ENCODE measurements at places on chromosomes 2 and 18.

DNA sequence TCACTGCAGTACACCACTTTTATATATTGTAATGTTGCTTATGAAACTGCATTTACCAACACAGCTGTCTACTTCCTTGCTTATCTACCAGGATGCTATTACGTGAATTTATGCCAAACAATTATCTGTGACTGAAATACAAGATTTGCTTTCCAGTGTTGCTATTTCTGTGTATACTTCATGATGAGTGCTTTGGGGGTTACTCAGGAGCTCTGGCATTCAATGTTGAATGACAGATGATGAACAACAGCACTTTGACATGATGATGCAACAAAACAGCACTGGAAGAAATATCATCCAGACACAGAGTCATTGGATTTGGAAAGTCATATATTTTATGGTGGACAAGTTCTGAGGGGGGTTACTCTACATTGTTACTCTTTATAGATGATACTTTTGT is 125.8 kb downstream of the NETO1 start:
- DNase-seq: no peak

DNA sequence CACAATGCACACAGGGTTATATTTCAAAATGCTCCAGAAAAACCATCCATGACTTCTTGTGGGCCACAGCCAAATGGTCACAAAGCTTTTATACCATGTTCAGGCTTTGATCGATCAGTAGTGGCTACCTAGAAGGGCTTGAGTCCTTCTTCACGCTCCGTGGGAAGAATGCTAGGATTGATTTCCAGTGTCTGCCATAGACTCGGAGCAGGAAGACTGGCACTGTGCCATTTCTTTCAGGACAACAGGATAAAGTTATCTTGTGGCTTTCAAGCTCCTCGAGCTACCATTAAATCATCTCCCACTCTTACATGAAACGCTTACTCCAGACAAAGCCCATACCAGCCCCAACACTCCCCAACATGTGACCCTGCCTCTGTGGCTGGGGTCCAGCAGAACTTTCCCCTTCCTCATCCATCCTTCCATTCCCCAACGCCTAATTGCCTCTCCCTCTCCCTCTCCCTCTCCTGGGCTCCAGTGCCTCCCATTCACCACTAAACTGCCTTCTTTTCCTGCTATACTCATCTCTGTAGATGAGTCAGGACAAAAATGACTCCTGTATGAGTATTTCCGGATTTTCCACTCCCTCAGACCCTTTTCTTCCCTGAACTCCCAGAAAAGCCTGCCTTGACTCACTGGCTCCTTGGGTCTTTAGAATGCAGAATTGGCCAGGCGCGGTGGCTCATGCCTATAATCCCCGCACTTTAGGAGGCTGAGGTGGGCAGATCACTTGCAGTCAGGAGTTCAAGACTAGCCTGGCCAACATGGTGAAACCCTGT is 40.9 kb downstream of the ADD2 start:
- no peak for DNase-seq

- DNase-seq: no peak
Observed at GRCh38 chr2:241948901-241949735, 79.6 kb downstream of the RTP5 start.

DNA sequence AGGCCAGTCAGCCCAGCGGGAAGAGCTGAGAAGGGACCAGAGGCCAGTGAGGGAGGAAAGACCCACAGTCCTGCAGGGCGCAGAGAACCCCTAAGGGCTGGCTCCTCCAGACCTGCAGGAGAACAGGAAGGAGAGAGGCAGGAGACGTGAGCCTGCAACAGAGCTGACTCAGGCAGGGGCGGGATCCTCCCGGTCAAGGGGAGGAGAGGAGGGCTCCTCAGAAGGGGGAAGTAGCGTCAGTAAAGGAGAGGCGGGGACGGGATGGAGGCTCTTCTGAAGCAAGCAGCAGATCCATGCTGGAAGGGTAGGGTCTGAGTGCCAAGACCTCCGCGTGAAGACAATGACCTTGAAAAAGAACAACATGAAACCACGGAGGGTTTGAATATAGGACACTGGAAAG is 50.8 kb downstream of the TRABD2A start:
- no peak for DNase-seq

GRCh38 chr18:28127228-28127627 is 49.7 kb downstream of the CDH2 start:
- DNase-seq: no peak

- no peak for DNase-seq
Observed at GRCh38 chr2:21195326-21195725, 71.6 kb downstream of the TDRD15 start.

GRCh38 chr2:54673501-54673998 is 49.9 kb upstream of the EML6 start:
- peak; percentile 39 for DNase-seq

GRCh38 chr2:230660294-230661060 is 52.2 kb upstream of the CAB39 start:
- no peak for DNase-seq

GRCh38 chr2:3229221-3229620 is 148.4 kb downstream of the EIPR1 start:
- DNase-seq: no peak

DNA sequence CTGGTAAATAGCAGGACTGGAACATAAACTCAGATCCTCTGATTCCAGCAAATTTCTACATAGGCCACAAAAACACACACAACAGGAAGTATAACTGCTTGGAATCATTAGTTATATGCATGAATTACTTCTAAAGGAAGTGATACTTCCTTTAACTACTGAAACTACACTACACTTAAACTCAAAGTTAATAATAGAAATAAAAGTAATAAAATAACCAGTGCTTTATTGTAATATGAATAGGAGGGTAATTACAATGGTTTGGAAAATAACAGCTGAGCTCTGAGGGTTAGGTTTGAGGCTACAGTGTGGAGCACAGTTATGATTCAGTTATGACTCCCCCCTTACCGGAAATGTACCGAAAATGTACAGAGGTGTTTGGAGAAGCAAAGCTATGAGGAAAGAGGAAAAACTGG is 18.5 kb upstream of the POLI start:
- DNase-seq: peak; percentile 25

DNA sequence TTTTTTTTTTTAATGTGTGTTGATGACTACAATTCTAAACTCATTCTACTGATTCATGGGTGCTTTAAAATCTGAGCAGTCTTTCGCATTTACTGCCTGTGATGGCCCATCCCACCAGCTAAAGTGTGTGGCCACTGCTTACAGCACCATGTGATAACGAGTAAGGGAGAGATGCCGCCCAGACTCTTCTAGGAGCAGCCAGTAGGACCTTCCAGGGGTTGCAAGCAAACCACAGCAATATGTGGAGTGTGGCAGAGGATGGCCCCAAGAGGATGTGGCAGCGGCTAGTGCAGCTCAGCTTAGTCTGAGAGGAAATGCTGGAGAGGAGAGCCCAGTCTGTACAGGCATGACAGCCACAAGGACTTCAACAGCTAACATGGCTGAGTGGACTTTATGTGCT is 14.9 kb downstream of the IL1B start:
- no peak for DNase-seq

- DNase-seq: peak; percentile 77
Observed at GRCh38 chr2:68251187-68251854, 1.0 kb downstream of the PPP3R1 start.

DNA sequence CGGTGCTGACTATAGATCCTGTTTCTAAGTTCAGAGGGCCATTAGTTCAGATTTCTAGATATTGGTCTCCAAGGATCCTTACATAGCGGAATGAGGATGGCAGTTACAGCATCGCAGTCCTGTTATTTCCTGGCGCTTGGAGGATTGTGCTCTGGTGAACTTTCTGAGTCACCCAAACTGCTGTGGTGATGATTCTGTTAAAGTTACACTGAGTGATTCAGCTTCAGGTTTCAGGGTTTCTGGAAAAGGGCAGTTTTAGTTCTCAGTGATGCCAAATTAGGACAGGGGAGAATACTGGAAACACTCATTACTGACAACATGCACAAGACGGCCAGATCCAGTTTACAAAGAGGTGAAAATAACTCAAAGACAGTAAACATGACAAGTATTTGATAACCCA is 52.1 kb upstream of the ANKRD62 start:
- no peak for DNase-seq

DNA sequence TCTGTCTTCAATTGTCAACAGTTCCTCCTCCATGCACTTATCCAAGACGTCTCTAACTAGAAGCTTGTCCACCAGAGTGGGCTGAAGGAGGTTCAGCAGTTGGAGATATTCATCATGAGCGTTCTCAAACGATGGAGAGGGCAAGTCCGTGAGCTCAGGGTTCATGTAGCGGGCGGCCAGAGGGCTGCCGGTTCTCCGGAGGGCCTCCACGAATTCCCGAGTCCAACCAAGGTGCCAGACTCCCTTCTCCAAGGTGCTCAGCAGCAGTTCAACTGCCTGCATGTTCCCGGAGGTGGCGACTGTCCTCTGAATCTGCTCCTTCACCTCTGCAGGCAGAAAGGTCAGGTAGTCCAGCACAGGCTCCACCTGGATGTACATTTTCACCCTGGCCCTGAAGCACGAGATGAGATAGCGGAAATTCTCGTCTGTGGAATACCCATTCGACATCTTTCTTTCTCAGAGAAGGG is 590 bp downstream of the IFIH1 start:
- DNase-seq: no peak

- DNase-seq: no peak
Observed at GRCh38 chr2:136175466-136175865, 57.5 kb upstream of the CXCR4 start.

- no peak for DNase-seq
Observed at GRCh38 chr18:51491678-51492372, 294.3 kb upstream of the MEX3C start.

- DNase-seq: no peak
Observed at GRCh38 chr18:49051311-49051967, 100.7 kb upstream of the SMAD7 start.

GRCh38 chr2:171763602-171764001 is 76.3 kb downstream of the DYNC1I2 start:
- no peak for DNase-seq

DNA sequence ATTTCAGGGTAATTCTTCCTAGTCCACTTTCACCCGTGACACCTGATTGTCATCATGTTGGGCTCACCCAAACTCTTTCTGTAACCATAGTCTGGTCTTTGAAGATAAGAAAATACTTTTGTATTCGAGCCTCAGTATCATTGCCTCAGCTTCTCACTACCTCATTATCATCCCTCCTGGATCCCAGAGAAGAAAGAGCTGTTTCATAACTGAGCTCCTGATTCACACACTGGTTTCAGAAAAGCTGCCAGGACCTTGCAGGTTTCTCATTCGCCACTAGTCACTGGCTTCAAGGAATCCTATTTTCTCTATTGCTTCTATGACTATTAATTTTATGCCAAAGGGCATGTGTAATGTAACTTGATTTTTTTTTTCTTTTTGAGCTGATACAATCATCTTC is 2.9 kb upstream of the CRIM1 start:
- DNase-seq: no peak

DNA sequence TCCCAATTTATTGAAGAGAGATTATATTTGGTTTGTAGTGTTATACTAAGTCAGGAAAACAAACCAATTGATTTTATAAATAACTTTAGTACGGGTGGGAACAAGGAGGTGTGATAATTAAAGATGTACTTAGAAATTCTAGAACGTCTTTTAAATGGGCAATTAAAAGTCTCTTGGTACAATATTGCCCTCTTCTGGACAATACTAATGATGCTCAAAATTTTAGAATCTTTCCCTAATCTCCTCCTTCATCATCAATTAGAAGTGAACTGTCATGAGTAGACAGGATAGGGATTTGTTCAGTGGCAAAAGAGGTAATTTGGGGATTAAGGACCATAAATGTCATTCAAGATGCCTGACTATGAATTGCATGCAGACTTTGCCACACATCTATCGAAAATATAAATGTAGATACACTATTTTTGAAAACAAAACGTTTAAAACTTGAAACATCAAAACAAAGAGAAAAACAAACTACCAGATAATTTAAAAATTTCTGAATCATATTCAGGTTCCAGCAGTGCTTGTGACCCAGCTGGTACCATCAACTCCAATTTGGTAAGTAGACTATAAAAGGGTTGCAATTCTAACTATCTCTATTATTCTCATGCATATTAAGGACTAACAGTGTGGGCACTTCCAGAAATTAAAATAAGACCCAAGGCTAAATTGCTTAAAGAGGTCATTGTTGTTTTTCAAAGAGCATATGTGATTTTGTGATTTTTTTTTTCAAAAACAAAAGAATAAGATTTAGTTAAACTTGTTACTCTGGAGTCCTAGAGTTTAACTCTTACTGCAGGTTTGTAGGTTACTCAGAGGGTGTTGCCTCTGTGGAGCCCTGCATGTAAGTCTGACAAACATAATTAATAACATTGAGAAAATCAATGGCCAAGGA is 123.5 kb downstream of the LAMA3 start:
- peak; percentile 33 for DNase-seq

DNA sequence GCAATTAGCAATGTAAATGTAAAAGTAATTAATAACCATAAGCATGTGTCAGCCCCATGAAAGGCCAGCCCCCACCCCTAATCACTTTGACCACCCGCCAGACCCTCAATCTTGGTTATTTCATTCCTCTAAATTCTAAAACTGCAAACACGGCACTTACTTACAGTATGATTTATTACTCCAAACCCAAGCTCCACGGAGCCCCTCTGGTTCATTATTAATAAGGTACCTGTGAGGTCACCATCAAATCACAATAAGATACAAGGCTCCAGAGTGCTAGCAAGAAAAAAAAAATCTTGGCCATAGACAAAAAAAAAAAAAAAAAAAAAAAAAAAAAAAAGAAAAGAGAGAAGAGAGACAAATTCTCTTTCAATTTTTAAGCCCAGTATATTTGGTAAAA is 879.5 kb downstream of the TDRD15 start:
- no peak for DNase-seq

DNA sequence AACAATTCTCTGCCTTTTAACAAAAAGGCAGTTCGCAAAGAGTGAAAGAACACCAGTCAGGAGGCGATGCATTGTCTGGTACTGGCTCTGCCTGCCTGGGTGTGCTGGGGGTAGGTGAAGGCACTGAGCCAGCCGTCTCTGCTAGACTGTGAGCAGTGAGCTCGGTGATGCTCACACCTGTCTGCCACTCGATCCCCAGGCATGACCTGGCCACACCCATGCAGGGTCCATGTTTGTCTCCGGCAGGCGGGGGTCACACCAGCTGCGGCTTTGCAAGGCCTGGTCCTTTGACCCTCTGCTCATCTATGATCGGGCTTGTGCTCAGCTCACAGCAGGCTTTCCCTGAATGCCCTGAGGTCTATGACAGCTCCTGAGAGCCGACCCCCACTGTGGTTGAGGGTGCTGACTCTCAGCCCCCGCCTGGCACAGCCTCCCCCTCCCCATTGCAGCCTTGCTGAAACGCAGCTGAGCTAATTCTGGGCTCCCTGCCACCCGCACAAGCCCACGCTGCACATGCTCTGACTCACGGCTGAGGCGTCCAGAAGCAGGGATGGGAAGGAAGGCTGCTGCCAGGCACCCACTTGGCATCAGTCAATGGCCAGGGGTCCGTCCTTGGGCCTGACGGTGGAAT is 23.7 kb downstream of the CRACDL start:
- DNase-seq: no peak

DNA sequence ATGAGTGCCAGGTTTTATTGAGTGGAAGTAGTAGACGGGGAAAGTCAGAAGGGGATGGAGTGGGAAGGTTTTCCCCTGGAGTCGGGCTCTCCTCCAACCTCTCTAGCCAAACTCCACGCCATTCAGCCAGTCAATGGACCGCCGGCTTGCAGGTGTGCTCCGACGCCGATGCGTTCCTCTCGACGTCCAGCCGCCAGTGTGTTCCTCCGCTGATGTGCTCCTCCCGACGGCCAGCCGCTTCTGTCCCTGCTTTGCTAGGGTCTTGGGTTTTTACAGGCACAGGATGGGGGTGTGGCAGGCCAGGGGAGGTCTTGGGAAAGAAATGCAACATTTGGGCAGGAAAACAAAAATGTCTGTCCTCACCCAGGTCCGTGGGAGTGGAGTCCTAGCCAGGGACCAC is 94.3 kb upstream of the TEX51 start:
- no peak for DNase-seq

- no peak for DNase-seq
Observed at GRCh38 chr2:79723830-79724229, 211.0 kb downstream of the CTNNA2 start.
